ENCODE measurements at places on chromosomes 7 and 10.

DNA sequence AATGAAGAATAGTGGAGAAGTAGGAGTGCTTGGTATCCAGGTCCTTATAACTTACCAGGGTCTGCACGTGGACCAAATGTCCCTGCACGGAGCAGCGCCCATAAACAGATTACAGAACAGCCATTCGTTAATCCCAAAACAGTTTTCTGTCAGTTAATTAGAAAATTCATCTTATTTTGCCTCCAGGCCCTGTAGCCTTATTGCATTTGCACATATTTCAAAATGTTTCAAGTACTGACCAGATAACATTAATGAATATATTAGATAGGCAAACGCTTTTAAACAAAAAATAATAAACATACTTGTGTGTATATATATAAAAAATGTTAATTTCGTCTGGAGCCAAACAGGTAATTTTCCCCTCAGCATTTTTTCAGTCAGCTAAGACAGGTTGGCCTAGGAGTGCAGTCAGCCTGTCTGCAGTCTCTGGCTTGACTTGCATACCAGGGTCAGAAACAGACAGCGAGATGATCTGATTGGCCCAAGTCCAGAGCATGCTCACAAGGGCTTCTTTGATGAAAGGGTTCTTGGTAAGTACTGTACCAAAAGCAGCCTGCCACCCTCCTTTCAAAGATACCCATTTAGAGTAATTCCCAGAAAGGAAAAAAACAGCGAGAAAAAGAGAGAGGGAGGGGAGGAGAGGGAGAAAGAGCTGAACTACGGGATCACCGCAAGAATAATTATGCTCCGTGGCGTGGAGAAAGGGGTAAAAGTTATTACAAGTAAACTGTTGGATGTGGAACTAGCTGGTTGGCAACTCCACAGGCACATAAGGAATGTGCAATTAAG is 194.4 kb upstream of the TCF7L2 start:
- no peak for DNase-seq

DNA sequence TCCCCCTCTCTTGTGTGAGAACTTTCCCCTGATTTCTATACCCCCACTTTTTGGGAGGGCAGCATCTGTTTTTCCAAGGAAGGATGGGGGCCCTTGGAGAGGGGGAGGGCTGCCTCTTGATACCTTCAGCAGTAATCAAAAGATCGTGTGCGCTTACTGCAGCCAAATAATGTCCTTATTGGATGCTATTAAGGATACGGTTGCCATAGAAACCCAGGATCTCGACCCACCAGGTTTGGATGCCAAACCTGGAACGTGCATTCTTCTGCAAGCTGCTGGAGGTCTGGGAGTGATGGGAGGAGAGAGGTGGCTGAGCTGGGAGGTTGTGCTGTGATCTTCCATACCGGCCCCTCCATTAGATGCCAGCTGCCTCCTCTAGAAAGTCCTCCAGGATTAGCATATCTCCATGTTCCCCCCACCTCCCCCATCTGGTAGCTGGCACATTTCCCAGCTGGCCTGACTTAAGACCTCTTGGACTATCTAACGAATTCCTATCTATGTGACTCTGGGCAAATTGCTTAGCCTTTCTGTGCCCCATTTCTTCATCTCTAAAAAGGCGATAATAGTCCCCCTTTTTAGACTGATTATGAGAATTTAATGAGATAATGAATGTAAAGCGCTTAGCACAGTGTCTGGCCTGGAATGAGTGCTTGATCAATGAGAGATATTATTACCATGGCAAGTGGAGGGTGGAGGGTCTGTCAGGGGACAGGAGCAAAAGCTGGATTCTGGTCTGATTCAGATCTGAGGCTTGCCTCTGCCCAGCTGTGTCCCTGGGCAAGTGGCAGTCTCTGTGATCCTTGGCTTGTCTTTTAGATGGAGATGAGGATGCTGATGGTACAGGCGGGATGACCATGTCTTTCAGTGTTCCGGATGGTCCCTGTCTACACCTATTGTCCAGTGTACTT is 78.5 kb upstream of the PCBD1 start:
- no peak for DNase-seq

DNA sequence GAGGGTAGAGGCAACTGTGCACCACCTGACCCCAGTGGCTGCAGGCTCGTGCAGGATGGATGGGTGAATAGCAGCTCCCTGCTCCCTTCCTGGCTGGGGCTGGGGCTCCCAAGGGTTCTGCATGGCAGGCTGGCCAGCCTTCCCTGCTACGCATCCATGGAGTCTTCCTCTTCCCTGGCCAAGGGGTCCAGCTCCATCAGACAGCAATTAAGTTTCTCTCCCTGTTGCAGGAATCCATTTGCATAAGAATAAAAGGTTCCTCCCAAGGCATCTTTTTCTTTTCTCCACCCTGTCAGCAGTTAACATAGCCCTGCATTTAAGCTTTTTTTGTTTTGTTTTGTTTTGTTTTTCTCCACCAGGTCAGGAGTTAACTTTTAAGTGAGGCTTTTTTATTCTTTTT is 10.0 kb upstream of the CPA2 start:
- no peak for DNase-seq

DNA sequence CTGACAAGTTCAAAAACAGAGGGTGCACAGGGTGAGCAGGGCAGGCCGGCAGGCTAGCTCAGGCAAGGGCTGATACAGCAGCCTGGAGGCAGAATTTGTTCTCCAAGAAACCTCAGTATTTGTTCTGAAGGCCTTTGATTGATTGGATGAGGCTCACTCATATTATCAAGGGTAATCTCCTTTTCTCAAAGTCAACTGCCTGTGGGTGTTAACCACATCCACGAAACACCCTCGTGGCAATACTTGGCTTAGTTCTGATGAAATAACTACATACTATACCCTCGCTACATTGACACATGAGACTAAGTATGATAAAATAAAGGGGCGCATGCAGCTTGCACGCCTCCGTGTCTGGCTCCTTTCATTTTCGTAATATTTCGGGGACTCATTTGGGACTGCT is 4.4 kb upstream of the PPP2R2D start:
- no peak for DNase-seq

GRCh38 chr7:84720456-84721097 is 466.3 kb downstream of the SEMA3D start:
- DNase-seq: no peak

DNA sequence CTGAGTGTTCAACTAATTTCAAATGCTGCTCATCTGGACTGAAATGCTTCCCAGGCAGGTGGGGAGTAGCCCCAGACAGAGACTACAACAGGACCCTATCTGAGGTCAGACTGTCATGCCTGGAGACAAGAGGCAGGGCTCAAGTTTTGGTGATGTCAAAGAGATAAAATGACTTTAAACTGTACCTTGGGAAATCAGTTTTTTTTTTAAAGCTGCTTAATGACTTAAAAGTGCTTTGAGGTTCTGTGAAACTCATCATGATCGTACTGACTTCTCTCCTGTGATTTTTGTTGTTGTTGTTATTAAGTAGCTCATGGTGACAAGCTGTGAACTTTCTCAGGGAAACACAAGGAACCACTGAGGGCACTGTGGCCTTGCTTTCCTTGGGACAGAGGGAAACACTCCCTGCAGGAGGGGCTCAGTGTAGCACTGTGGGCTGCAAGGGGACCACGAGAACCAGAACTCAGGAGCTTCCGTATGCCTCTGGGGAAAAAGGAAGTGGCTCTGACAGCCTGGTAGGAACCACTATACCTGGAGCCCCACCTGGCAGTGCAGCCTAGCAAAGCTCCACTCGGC is 9.5 kb downstream of the HIPK2 start:
- DNase-seq: no peak

GRCh38 chr7:7051206-7051877 is 131.0 kb upstream of the C1GALT1 start:
- DNase-seq: no peak

- DNase-seq: no peak
These were observed 324 bp upstream of the TET1 start for GRCh38 chr10:68559841-68560185.

GRCh38 chr10:90642650-90643049 is 215.2 kb downstream of the HTR7 start:
- DNase-seq: no peak

DNA sequence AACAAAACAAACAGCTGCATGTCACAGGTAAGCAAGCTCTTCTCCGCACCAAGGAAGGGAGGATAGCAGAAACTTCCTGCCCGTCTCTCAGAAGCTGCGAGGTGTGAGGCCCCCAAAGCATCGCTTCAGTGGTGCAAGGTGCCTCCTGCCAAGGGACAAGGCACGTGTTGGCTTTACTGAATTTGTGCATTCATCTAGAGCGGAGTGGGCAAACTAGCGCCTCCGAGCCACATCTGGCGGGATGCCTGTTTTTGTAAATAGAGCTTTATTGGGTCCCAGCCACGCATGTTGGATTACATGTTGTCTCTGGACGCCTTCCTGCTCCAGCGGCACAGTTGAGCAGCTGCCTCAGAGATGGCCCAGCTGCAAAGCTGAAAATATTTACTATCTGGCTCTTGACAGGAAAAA is 27.7 kb downstream of the PHYH start:
- no peak for DNase-seq

- no peak for DNase-seq
These were observed 90.3 kb upstream of the CTTNBP2 start for GRCh38 chr7:117963264-117964197.

DNA sequence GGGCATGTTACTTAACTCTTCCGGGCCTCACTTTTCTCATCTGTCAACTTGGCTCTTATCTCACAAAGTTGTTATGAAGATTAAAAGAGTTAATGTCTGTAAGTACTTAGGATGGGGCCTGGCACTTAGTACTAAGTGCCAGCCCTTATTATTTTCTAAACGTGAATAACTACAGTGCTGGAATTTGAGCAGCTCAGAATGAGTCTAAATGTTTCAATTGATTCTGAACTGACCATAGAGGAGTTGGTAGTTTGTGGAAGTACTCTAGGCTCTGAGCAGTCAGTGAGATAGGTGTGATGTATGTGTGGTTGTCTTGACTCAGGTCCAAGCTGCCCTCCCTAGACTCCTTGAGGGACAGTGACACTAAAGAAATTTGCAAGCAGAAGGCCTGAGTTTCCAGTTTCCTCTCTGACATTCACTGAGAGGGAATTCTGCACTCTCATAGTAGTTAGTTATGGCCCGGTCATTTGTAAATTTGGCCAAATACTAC is 18.5 kb upstream of the JAZF1 start:
- DNase-seq: no peak

DNA sequence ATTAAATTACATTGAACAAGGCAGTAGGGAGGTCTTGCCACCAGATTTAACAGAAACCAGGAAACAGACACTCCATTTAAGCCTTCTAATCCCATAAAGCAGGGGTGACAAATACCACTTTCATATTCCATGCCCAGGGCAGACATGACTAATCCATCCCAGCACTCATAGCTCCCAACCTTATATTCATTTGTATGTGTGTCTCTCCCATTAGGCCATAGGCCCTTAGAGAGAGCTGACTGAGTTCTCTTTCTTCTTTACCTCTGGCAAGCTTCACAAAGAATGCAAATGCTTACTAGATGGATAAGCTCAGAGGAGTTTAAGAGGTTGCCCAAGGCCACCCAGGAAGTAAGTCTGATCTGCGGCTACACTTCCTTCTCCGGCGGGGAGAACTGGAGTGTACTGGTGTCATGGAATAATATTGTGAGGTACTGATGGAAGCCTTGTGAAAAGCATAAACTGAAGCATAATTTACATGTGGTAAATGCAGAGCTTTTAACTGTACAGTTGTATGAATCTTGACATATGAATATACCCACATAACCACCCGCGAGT is 239.7 kb upstream of the HABP2 start:
- no peak for DNase-seq

GRCh38 chr7:94142281-94142680 is 138.1 kb upstream of the BET1 start:
- DNase-seq: no peak

DNA sequence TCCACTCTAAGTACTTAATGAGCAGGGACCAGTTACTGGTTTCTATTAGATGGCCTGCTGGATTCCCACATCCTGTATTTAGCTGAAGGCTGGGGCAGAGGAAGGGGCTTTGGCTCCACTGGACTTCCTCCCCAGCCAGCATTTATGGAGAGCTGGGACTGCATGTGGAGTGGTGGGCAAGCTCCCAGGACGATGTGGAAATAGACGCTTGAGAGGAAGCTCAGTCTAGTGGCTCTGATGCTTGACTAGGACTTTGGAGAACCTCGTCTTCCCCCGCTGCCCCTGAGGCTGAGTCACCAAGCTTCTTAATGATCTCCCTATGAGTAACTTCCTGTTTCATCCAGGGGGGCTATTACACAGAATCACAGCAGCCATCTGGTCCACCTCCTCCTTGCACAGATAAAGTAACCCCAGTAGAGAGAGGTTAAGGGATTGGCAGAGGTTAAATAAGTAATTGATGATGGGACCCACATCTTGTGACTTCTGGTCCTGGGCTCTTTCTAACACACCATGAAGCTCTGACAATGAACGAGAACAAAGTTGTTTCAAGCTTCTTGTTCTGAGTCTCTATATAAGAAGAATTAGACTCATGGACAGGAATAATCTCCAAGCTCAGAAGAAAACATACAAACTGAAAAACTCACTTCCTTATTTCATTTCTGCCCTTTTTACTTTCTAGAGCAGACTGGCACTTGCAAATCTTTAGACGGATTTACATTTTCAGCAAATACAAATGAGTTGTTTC is 126.2 kb downstream of the PRPF18 start:
- peak; percentile 68 for DNase-seq

GRCh38 chr10:43885252-43885651 is 236.6 kb upstream of the ZNF32 start:
- no peak for DNase-seq

DNA sequence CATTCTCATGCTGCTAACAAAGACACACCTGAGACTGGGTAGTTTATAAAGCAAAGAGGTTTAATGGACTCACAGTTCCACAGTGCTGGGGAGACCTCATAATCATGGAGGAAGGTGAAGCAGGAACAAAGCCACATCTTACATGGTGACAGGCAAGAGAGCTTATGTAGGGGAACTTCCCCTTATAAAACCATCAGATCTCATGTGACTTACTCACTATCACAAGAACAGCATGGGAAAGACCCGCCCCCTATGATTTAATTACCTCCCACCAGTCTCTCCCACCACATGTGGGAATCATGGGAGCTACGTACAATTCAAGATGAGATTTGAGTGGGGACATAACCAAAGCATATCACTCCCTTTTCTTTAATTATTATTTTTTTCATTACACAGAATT is 16.6 kb downstream of the COL28A1 start:
- DNase-seq: no peak

DNA sequence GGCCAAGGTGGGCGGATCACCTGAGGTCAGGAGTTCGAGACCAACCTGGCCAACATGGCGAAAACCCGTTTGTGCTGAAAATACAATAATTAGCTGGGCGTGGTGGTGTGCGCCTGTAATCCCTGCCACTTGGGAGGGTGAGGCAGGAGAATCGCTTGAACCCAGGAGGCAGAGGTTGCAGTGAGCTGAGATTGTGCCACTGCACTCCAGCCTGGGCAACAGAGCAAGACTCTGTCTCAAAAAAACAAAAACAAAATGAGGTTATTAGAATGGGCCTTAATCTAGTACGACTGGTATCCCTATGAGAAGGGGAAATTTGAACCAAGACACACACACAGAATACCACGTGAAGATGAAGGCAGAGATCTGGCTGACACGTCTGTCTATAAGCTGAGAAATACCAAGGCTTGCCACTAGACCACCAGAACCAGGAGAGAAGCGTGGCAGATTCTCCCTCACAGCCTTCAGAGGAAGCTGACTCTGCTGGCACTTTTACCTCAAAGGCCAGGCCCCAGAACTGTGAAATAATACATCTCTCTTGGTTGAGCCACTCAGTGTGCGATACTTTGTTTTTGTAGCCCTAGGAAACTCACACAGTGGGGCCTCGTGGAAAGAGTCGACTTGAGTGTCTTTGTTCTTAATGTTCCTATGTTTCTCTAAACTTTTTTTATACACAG is 59.6 kb downstream of the TMEM209 start:
- no peak for DNase-seq

- no peak for DNase-seq
These were observed 1.3 kb downstream of the PILRA start for GRCh38 chr7:100374601-100375000.

- peak; percentile 54 for DNase-seq
These were observed 58.1 kb downstream of the CAV1 start for GRCh38 chr7:116582806-116583444.

Data from T1000 (cell line).